ENCODE measurements at places on chromosomes 11 and 22.

DNA sequence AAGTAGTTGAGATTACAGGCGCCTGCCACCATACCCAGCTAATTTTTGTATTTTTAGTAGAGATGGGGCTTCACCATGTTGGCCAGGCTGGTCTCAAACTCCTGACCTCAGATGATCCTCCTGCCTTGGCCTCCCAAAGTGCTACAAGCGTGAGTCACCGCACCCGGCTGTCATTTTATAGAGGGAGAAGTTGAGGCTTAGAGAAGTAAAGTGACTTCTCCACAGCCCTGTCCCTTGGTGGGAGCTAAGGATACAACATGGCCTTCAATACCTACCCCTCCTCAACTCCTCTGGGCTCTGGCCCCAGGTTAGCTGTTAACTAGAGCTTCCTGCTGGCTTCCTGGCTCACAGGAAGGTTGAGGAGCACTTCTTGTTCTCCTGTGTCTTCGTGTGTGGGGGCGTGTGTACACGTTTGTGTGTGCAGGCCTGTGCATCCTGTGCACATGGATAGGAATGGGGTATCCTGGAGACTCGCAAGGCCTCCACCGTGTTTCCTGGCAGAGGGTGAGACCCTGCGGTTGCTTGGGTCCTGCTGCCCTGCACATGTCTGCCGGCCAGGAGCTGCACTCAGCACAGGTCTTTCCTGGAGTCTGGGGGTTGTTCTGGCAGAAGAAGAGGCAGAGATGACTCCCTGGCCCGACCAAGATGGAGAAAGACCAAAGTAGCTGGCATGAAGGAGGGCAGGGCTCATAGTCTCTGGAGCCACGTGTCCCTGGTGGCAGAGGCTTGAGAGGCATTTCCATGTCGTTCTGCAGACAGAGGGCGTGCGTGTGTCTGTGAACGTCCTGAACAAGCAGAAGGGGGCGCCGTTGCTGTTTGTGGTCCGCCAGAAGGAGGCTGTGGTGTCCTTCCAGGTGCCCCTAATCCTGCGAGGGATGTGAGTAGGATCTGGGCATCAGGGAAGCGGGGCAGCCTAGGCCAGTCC is 2.4 kb downstream of the SIDT2 start:
- DNase-seq, result peak; percentile 30

DNA sequence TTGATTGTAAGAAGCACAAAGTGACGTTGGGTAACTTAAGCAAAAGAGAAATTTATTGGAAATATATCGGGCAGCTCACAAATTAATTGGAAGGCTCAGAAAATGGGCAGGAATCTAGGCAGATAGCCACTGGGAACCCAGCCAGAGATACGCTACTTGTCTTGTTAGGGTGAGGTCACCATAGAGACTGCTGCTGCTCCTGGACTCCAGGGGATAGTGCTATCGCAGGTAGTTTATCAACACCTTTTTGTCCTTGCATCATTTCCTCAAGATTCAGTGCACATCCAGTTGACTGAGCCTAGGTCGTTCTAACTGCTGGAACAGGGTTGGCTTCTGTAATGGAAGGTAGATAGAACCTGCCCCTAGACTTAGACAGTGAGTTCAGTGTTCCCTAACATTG is 19.6 kb downstream of the AMOTL1 start:
- no peak for DNase-seq

DNA sequence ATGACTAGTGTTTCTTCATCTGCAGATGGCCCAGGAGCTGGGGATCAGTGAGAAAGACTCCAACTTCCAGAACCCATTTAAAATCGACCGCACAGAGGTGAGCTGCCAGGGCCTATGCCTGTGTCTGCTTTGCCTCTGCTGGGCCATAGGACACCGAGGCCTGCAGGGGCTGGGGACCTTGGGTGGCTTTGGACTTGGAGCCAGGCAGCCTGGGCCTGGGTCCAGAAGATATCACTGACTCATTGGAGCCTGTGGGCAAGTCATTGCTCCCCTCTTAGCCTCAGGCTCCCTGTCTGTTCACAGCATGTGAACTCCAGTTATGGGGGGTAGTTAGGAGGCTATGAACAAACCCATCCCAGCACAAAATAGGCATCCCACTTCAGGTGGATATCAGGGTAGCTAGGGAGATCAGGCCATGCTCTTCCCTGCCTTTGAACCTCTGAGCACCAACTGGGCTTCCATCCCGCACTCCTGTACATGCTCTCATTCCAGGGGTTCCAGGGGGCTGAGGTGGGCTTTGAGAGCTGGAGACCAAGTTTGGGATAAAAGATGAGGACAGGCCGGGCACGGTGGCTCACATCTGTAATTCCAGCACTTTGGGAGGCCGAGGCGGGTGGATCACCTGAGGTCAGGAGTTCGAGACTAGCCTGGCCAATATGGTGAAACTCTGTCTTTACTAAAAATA is 13.4 kb downstream of the CCDC134 start:
- no peak for DNase-seq

GRCh38 chr11:122096272-122097112 is 19.5 kb downstream of the BLID start:
- DNase-seq, result no peak

GRCh38 chr11:3353066-3353465 is 25.9 kb downstream of the ZNF195 start:
- no peak for DNase-seq

DNA sequence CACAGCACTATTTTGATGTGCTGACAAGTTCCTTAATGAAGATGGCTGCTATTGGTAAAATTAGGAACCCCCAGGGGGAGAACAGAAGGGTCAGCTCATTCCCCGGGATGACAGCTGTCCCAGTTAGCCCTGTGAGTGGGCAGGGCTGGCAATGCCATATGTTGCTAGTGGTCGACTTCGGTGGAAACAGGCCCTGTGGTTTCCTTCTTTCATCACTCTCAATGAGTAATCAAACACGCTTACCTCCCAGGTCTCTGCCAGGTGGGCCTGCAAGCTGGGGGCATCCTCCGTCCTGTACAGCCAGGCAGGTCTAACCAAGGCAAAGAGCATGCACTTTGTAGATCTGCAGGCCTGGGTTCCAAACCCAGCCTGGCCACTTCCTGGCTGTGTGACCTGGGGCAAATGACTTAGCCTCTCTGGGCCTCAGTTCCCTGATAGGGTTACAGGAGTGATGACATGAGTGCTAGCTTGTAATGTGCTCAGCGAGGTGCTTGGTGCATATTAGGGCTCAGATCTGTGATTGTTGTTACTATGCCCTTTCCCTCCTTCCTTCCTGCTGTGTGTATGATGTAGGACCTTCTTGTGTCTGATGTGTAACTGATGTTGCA is 85.2 kb downstream of the TSPAN18 start:
- no peak for DNase-seq

GRCh38 chr11:121241343-121242211 is 51.0 kb upstream of the SC5D start:
- DNase-seq, result no peak

GRCh38 chr22:41127451-41127850 is 35.1 kb downstream of the EP300 start:
- no peak for DNase-seq

DNA sequence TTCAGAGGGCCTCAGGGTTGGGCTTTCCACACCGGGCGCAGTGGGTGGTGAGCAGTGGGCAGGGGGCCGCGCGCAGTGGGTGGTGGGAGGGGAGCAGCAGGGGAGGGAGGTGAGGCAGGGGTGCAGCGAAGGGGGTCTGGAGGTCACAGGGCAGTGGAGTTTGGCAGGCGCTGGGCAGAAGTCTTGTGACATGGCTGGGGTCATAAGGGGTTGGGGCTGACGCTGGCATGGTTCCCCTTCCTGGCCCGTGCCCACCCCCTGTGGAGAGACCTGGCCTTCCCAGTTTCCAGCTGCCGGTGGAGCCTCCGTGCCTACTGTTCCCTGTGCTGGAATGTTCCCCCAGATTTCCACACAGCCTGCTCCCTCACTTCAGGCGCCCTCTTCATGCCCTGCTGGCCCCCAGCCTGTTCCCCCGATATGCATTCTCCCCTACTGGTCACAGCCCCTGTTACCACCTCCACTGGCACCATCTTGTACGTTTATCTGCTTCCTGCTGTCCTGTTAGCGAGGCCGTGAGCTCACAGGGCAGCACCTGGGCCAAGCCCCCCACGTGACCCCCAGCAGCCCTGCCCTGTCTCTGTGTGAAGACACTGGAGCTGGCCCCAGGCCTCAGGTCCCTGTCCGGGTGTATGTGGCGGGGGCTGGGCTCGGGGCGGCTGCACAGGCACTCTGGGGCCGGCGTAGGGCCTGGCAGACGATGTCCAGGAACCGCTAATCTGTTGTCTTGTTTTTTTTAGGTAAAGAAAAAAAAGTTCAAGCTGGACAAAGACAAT is 111.6 kb downstream of the KCNQ1OT1 start:
- no peak for DNase-seq

GRCh38 chr11:85685820-85686459 is at the start of gene CCDC89:
Gene CCDC89, minus strand, starts transcription at chr11:85686195. Its CDS starts 65 bp downstream, at chr11:85686130.
- DNase-seq, result no peak

GRCh38 chr11:37621662-37622061 is 1023.6 kb upstream of the RAG2 start:
- DNase-seq, result no peak

GRCh38 chr11:27650988-27651387 is 49.3 kb downstream of the BDNF start:
- DNase-seq, result no peak

DNA sequence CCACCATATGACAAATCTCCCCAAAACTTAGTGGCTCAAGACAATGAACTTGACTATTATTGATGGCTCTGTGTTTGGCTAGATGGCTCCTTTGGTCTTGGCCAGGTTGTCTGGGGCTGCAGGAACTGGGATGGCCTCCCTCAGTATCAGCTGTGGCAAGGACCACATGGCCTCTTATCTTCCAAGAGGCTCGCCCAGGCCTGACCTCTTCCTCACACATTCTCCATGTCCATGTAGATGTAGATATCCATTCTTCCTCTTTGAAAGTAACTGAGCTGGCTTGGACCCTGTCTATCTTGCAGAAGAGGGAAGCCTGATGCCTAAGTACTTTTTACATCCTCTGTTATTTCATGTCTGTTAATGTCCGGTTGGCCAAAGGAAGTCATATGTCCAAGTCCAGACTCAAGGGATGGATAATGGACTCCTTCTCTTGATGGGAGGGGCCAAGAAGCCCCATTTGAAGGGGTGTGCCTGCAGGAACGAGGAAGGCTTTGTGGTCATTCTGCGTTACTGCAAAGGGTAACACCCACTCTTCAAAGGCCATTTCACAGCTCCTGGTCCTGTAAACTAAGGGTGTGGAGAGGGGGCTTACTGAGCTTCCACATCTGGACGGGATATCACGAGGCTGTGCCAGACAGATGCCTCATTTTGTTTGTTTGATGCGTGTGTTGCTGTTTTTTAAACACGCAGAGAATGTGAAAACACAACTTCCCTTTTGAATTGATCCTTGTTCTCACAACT is 87.1 kb downstream of the GRIK4 start:
- DNase-seq, result no peak
